ENCODE measurements at places on chromosomes 13 and 19.

DNA sequence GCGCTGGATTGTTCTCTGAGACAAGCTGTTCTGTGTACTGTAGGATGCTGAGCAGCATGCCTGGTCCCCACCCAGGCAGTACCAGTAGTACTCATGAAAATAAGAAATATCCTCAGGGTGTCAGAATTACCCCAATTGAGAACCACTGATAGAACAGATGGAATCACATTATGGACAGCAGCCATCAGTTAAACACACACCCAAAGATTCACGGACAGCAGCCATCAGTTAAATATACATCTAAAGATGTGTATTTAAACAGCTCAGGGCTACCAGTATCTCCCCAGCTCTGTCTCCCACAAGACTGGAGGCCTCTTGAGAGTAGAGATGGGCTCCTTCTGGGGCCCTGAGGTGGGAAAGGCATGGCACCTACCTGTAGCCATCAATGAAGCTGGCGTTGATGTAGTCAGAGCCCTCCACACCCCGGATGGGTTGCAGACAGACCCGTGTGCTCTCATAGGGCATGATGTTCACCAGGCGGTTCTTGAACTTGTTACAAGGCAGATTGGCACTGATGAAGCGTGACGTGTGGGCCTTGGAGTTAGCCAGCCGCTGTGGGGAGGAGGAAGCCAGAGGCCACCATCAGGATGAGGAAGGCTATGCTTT lies 129.3 kb downstream of the PTPRS start:
- DNase-seq, result no peak
- H3K36me3 ChIP-seq, result peaks cover 20% of the 10 kb centered on the region
- H3K27me3 ChIP-seq, result no peaks in the 10 kb centered on the region
- H3K4me1 ChIP-seq, result no peaks in the 10 kb centered on the region

DNA sequence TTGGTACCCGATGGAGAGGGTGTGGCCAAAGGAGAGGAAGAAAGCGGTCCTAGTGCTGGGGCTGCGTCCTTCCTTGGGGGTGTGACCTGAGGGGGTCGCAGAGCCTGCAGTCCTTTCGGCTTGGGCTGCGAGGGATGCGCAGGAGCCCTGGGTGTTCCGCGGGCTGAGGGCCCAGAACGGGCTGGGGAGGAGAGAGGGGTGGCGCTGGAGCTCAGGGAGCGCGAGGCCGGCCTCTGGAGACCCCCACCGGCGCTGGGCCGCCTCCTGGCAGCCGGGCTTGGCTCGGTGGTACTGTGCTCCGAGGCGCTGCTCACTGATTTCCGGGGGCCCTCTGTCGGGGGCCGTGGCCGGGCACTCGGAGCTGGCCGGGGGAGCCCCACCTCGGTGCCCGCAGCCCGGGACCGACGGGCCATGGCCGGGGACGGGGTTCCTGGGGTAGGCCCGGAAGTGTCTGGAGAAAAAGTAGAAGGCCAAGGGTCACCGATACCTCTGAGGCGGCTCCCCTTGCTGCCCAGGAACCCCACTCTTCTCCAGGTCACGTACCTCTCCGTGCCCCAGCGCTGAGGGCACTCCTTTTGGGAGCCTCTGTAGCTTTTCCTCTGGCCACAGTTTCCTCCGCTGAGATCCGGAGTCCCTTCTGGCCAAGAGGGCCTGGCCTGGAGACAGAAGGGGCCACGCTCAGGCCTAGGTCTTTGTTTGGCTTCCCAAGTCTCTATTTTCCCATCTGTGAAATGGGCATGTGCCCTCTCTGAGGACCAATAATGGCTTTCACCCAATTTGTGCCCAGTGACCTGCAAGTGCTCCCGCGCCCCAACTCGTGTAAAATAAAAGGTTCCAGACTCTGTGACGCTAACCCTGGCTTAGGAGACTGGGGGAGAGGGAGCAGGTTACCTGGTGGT lies 1.6 kb downstream of the PRR36 start:
- H3K27ac ChIP-seq, result no peak overlapping the region
- no peak for DNase-seq
- peak overlapping the region; percentile 68 for H3K4me3 ChIP-seq
- H3K36me3 ChIP-seq, result peaks cover 7% of the 10 kb centered on the region

DNA sequence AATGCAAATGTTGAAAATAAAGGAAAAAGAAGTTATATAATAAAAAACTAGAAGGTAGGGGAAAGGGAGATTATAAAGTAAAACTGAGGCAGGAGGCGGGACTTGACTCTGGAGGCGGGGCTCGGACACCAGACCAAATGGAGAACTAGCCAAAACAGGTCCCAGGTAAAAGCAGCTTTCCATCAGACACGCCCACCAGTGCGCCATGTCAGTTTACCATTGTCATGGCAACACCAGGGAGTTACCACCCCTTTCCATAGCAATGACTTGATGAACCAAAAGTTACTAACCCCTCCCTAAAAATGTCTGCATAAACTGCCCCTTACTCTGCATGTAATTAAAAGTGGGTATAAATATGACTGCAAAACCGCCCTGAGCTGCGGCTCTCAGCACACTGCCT lies 70.9 kb downstream of the PEPD start:
- no peak overlapping the region for H3K4me3 ChIP-seq
- DNase-seq, result no peak
- H3K27me3 ChIP-seq, result no peaks in the 10 kb centered on the region
- no peaks in the 10 kb centered on the region for H3K36me3 ChIP-seq

DNA sequence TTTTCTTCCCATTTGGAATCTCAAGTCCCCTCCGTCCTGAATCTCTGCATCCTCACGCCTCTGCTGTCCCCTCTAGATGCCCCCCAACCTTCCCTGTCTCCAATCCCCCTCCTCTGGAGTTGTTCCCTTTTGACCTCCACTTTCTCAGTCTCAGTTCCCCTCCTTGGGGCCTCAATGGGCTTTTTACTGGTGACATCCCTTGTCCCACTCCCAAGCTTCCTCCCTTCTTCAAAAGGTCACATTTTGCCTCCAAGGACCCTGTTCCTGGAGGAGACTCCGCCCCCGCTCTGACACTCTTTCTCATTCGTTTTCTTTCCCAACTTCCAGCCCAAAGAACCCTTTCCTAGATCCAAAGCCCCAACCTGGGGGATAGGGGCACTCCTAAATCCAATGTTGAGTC lies 1.0 kb downstream of the AP2S1 start:
- DNase-seq, result no peak
- peak overlapping the region; percentile 95 for H3K27ac ChIP-seq
- peak overlapping the region; percentile 98 for H3K4me3 ChIP-seq
- H3K27me3 ChIP-seq, result no peaks in the 10 kb centered on the region
- peaks cover 16% of the 10 kb centered on the region for H3K4me1 ChIP-seq

DNA sequence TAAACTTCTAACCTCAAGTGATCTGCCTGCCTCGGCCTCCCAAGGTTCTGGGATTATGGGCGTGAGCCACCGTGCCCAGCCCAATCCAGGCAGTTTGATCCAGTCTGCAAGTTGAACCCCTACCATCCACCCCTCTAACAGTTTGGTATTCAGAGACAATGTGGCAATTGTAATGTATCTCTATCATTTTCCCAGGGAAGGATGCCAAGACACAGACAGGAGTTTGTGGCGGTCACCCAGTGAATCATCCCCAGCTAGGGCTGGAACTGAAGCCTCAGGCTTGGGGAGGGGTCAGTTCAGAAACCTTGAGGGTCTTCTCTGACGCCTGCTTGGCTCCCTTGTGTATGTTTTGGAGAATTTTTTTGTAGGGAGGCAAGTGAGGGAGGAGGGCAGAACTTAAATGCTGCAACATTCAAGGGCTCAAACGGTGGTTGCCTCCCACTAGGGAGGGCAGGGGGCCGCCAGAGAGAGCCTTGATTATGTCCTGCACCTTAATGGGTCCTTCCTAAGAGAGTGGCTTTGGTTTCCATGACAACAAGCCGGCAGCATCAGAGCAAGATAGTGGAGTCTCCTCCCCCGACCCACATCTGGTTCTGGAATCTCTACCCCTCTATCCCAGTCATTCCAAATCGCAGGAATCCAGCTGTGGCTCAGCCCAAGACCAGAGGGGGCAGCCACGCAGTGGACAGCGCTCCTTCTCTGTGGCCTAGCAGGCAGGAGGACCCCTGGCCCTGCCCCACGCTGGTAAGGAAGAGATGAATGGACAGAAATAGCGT lies 14.9 kb upstream of the FEM1A start:
- peaks cover 12% of the 10 kb centered on the region for H3K4me1 ChIP-seq
- no peak for DNase-seq
- H3K36me3 ChIP-seq, result no peaks in the 10 kb centered on the region

GRCh38 chr13:25932365-25932764 lies 119.5 kb downstream of the SHISA2 start:
- H3K27ac ChIP-seq, result no peak overlapping the region
- H3K4me3 ChIP-seq, result no peak overlapping the region
- no peaks in the 10 kb centered on the region for H3K4me1 ChIP-seq
- peaks cover 8% of the 10 kb centered on the region for H3K36me3 ChIP-seq
